Metanephros (tissue), 2 donors: ENCODE measurements at places on chromosomes 13 and 19. TPM values are rescaled to one million over a fixed set of nuclear protein-coding genes. Genes with fewer than 3 reads are reported as not detected.

ELSPBP1 gene
- total RNA-seq, result not detected

SERP2 gene
- 8.5 TPM for total RNA-seq

ZNF180 gene
- total RNA-seq, result 15.0 TPM

MBD3L3 gene
- not detected for total RNA-seq

TNFSF9 gene
- total RNA-seq, result 0.76 TPM
